ENCODE measurements at places on chromosomes 16 and 17.

- DNase-seq: no peak
Measured at GRCh38 chr17:30530346-30531025, 53.3 kb downstream of the GOSR1 start.

GRCh38 chr16:58127033-58127556 is 2.1 kb downstream of the CFAP20 start:
- DNase-seq: peak; percentile 58

GRCh38 chr17:42027590-42027889 is 7.7 kb downstream of the NKIRAS2 start:
- DNase-seq: no peak

DNA sequence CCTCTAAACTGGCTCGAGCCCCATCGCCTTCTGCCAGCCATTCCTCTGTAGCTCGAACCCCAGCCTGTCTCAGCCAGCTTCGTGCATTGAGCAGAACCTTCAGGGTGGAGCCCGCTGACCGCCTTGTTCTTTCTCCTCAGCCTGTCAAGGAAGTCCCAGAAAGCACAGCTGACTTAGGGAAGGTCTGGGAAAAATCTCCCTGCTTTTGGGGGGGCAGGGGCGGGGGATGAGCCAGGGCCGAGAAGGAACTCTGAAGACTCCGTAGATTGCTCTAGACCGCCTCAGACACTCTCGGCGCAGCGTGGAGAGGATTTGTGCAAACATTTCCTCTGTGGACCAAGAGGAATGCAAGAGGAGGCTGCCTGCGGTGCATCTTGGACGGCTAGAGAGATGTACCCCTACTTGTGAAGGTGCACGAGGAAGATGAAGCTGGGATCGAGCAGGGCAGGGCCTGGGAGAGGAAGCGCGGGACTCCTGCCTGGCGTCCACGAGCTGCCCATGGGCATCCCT is at the start of gene GLP2R:
GLP2R (plus strand) TSS at position 284 of the 510 bp plus-strand sequence; CDS start at position 424, 140 bp downstream.
- no peak for DNase-seq

GRCh38 chr17:2157081-2157480 is 102.2 kb downstream of the HIC1 start:
- no peak for DNase-seq

GRCh38 chr17:82084373-82085030 is 13.5 kb downstream of the FASN start:
- DNase-seq: no peak

- peak; percentile 51 for DNase-seq
Measured at GRCh38 chr16:51762081-51762996, 611.3 kb upstream of the SALL1 start.

DNA sequence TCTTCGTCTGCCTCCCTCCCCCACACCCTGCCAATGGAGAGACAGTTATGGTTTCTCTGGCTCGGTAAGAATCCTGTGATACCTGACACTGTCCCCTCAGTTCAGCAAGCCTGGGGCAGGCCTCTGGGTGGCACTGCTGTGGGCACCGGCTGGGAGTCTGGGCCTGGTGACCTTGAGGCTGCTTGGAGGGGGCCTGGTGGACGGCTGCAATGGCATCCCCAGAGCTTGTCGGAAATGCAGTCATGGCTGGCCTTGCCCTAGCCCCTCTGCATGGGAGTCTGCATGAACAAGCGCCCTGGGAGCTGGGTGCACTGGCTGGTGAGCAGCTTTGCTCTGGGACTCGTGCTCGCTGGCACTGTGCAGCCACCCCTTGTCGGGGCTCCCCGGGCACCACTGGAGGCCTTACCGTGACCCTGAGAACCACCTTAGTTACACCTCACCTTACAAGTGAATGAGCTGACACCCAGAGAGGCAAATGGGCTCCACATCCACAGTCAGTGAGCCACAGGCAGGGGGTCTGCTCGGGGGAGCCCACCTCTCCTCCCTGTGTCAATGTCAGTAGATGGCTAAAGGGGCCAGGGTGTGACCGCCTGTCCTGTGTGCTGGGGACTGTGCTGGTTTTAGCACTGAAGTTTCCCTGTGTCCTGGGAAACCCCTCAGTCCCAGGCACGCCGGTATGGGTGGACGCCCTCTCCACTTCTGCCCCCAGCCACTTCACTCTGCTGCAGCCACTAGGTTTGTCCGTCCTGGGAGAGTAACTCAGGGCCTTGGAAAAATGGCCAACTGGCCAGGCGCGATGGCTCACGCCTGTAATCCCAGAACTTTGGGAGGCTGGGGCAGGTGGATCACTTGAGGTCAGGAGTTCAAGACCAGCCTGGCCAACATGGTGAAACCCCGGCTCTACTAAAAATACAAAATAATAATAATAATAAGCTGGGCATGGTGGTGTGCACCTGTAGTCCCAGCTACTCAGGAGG is 1.4 kb downstream of the LGALS3BP start:
- no peak for DNase-seq

DNA sequence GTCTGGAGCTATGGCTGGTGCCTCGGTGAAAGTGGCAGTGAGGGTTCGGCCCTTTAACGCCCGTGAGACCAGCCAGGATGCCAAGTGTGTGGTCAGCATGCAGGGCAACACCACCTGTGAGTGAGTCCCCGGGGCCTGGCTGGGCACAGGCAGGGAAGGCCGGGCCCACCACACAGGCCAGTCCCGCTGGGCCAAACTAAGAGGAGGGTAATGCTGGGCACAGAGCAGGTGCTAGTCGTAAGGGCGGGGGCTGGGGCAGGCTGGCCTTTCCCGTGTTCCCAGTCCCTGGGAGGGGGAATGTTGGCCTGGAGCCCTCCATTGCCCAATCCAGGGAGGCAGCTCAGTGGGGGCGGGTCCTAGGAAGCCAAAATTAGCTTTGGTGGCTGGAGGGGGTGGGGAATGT is 2.5 kb downstream of the KIF1C start:
- DNase-seq: no peak

DNA sequence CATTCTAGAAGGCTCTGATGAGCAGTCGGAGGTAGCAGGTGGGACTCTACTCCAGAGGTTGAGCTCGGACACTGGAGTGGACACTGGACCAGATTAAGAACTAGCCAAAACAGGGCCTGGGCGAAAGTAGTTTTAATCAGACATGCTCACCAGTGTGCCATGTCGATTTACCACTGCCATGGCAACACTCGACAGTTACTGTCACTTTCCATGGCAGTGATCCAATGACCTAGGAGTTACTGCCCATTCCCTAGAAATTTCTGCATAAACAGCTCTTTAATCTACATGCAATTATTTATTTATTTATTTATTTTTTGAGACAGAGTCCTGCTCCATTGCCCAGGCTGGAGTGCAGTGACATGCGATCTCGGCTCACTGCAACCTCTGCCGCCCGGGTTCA is 7.2 kb upstream of the METTL9 start:
- no peak for DNase-seq

DNA sequence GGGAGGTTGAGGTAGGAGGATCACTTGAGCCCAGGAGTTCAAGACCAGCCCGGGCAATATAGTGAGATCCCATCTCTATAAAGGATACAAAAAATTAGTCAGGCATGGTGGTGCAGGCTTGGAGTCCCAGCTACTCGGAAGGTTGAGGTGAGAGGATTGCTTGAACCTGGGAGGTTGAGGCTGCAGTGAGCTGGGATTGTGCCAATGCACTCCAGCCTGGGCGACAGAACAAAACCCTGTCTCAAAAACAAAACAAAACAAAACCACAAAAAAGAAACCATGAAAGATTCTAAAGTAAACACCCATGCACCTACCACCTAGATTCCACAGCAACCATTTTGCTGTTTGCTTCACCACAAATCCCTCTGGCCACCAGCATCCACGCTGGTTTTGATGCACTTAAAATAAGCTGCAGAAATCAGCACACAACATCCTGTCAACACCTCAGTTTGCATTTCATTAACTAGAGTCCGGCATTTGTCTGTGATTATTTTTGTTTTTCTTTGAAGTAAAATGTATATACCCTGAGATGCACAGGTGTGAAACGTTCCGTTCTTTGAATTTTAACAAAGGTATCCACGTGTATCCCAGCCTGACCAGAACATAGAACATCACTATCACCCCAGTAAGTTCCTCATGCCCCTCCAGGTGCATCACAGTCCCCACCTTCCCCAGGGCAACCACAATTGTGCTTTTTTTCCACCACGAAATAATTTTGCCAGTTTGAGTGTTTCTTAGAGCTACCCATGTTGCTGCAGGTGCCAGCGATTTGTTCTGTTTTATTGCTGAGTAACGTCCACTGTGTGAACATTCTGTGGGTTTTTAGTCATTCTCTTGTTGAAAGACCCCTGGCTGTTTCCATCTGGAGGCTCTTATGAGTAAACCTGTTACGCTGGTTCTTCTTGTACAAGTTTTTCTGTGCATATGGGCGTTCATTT is 191.5 kb downstream of the SEC14L1 start:
- no peak for DNase-seq

GRCh38 chr16:86355951-86356350 is 154.4 kb upstream of the FOXF1 start:
- DNase-seq: no peak

DNA sequence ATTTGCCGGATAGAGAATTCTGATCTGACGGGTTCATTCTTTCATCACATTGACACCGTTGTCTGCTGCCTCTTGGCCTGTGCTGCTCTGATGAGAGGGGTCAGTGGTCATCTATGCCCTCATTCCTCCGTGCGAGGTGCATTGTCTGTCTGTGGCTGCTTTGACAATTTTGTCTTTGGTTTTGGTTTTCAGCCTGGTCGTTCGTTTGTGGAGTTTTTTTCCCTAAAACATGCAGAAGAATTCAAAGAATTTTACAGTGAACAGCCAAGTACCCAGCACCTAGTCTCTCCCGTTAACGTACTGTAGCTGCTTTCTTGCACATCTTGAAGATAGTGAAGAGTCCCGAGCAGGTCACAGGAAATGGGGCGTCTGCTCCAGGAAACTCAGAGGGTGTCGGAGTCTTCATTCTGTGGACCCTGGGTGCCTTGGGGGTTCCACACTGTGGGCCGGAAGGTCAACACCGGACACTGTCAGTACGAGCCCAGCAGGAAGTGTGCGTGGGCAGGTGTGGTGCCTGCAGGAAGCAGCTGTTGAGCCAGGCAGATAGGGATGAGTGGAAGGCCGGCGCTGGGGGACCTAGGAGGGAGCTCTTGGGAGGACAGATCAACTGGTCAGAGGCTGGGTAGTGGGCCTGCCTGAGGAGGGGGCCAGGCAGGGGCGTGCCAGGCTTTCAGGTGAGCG is 28.2 kb downstream of the CRAMP1 start:
- DNase-seq: no peak

- no peak for DNase-seq
Measured at GRCh38 chr16:66471716-66472393, 44.8 kb downstream of the BEAN1 start.

GRCh38 chr17:57755480-57756070 is 10.5 kb upstream of the CCDC182 start:
- no peak for DNase-seq

GRCh38 chr16:68236137-68236825 is 354 bp upstream of the ESRP2 start:
- peak; percentile 79 for DNase-seq

Measured in erythroblast (primary cell).